Activated naive CD8-positive, alpha-beta T cell treated with anti-CD3 and anti-CD28 coated beads, Interleukin-2, amount 50 U/mL, for 24 hours (primary cell): ENCODE measurements at places on chromosomes 3 and 15.

GRCh38 chr15:69035918-69036258 is 21.4 kb downstream of the NOX5 start:
- DNase-seq = no peak

- DNase-seq = no peak
Measured at GRCh38 chr15:66696770-66697169, 5.3 kb upstream of the SMAD6 start.

GRCh38 chr15:36358094-36358493 is 221.3 kb upstream of the CDIN1 start:
- no peak for DNase-seq

- no peak for DNase-seq
Measured at GRCh38 chr3:4320096-4320911, 17.1 kb downstream of the SETMAR start.

DNA sequence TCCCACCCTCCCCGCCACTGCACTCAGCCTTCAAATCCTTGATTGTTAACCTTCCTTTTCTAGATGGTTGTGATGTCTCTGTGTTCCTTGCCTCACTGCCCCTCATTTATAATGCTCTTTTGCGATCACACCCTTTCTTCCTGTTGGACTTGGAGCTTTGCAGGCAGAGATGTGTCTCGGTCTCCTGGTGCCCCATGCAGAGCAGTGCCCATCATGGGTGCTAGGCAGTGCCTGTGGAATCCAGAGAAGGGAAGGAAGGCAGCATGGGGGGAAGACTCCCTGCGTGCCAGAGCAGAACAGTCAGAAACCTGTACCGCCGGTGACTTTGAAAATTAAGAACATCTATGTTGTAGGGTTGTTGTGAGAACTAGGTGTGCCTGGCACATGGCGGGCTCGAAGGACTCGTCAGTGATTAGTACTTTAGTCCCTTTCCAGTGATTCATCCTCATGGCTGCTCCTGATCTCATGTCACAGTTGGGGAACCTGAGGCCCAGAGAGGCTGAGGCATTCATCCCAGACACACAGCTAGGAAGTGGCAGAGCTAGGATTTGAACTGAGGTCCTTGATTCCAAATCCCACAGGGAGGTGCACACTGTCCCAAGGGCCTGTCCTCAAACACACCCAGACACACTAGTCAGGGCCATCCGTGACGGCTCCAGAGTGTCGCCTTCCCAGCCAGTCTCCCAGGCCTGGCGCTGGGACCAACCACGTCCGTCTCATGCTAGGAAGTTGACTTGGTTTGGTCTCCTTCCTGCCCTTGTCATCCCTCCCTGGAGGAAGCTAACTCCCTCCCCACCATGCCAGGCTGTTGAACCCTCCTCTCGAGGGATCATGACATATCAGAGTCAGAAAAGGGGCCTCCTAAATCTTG is 58.3 kb downstream of the SMAD6 start:
- DNase-seq = no peak

DNA sequence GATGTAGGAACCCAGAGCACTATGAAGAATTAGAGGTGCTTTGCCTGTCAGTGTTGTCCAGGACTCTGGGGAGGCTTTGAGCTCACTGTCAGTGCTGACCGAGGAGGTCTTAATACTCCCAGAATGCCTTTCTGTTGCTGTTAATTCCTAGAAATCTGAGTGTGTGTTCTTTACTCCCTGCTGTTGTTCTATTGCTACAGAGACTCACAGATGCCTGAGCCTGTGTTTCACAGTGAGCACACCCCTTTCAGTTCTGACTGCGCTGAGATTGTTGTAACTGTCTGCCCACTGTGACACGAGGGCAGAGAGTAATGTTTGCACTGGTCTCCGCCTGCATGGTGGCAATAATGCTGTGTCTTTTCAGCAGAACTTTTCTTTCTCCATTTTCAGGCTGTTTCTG is 162.9 kb downstream of the RYR3 start:
- no peak for DNase-seq

DNA sequence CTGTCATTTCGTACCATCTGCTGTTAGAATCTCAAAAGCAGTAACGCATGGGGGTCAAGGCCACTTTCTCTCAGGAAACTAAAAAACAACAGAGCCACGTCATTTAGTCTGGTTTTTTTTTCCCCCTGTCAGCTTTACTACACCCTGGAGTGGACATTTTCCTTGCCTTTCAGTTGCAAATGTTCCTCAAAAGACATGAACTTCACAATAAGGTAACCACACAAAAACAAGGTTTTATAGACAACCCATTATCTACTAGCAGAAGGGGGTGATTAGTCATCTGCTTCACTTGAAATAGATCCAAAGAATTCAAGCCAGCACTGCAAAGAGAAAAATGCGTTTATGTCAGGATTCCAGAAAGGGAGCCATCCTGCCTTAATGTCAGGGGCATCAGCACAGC is 171.8 kb upstream of the CDIN1 start:
- no peak for DNase-seq

GRCh38 chr15:90496791-90497190 is 32.9 kb upstream of the CRTC3 start:
- DNase-seq = no peak

DNA sequence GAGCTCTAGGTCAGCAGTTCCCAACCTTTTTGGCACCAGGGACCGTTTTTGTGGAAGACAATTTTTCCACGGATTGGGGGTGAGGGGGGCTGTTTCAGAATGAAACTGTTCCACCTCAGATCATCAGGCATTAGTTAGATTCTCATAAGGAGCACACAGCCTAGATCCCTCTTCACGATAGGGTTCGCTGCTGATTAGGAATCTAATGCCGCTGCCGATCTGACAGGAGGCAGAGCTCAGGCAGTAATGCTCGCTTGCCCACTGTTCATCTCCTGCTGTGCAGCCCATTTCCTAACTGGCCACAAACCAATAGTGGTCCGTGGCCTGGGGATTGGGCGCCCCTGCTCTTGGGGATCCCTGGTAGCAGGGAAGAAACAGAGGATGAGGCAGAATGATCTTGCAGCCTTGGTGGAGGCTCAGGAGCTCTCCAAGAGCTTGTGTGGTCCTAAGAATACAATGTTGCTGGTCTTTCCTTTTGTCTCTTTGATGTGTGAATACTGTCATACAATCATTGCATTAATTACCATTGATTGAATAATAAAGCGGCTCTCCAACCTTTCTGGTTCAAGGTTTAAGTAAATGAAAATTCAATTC is 183.2 kb downstream of the FNDC3B start:
- no peak for DNase-seq

GRCh38 chr3:98779541-98780335 is 16.6 kb downstream of the ST3GAL6 start:
- no peak for DNase-seq

DNA sequence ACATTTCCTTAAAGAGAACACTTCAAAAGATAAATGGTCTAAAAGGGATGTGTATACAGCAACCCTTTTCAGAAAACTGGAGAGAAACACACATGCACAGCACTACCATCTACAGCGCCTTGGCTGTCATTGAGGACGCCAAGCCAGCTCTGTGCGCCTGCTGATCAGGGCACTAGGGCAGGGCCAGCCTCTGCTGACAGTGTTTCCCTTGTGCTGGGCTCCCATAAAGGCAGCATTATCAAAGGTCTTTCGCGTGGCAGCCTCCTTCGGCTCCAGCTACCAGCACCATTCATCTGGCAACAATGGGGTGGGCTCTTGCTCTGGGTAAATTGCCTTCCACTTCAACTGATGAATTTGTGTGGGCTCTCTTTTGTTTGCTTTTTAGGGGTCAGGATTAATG is 53.4 kb downstream of the LDHAL6B start:
- DNase-seq = no peak

DNA sequence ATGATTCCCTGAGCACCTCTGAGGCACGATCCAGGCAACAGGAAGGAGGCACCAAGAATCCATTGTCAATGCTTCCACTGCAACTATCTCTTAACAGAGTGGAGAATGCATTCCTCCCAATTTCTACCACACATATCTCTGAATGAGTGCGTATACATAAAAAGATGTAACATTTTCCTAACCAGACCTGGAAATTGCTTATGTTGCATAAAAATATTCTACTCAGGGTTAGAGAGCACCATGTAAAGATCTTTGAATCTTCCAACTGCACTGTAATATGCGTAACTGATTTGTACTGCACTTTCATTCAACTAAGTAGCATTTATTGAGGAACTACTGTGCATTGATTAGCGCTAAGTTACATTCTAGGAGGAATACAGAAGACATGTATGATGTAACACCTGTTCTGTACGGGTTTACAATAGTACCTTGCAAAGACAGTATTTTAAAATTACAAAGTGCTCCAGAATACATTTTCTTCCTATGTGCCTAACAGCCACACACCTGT is 237.8 kb downstream of the EBLN2 start:
- no peak for DNase-seq

DNA sequence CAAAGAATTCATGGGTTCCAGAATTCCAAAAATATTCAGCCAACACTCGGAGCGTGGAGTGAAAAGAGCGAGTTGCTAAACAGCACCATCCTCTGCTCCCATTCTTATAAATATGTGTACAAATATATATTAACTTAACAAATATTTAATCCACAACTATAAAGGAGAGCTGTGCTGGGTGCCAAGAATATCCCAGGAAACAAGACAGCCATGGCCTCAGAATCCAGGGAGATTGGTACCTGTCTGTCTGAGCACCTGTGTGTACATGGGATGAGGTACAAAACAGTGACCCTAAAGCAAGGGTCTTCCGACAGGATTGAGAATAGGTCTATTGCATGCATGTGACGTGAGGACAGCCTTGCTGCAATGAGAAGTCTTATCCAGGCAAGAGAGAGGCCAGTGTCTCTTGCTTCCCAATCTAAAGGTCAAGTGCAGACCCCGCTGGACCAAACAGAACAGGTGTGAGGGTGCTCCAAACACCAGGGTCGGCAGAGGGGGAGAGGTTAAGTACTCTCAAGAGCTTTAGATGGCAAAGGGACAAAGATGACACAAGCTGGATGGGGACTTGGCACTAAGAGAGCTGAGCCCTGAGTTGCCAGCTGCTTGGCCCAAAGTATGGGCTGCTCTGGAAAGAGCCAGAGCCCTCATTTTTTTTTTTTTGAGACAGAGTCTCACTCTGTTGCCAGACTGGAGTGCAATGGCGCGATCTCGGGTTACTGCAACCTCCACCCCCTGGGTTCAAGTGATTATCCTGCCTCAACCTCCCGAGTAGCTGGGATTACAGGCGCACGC is 36.2 kb downstream of the HOMER2 start:
- no peak for DNase-seq

DNA sequence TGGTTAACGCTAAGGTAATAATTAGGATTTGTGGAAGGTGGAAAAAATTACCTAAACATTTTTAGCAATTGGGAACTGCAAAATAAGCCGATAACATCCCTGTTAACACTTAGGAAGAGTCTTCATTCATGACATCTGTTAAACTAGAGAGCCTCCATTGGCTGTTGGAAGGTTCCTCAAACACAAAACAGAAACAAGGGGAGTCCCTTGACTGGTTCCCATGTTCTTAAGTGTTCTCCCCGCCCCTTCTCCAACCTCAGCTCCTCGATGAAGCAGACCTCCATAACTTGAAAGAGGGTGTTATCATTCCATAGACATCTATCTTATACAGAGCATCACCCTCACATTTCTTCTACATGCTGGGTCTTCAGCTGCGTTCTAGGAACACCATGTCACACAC is 2.5 kb downstream of the SLC22A13 start:
- DNase-seq = no peak

DNA sequence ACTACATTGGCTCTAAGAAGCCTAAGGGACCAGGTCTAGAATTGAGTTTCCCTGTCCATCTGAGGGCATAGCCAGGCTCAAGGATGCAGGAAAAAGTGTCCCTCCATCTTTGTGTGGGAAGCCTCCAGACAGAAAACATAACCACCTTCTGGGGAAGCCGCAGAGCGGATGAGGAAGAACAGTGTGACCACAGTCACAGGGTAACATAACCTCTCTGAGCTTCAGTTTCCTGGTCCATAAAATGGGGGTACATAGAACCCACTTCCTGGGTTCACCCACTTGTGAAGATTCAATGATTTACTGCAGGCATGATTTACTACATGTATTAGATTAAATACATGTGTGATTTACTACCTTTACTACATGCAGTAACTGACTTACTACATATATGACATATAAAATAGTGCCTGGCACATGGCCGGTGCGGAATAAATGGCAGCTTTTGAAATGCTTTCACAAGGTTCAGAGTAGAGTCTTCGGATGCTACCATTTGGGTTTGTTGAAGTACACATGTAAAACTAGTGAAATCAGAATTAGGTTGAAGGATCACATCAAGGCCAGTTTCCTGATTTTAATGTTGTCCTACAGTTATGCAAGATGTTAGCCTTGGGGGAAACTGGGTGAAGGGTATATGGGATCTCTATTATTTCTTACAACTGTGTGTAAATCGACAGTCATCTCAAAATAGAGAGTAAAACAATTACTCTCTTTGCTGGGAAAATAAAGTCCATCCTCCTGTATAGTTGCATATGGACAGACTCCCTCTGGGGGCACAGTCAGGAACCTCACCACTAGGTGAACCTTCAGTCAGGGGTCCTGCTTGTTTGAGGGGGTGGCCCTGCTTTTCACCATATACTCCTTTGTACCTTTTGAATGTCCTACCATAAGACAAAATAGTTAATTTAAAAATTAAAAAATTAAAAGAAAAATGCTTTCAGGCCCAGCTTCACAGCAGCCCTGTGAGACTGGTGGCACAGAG is 86.0 kb downstream of the SEMA5B start:
- DNase-seq = no peak
